ENCODE measurements at places on chromosomes 11 and 22. TPM values are rescaled to one million over a fixed set of nuclear protein-coding genes. Genes with fewer than 3 reads are reported as not detected.

The LMO2 gene
- total RNA-seq: 48.1 TPM

- no peak for DNase-seq
These were observed 3929.2 kb upstream of the OR11H1 start for GRCh38 chr22:11598492-11599440.

DNA sequence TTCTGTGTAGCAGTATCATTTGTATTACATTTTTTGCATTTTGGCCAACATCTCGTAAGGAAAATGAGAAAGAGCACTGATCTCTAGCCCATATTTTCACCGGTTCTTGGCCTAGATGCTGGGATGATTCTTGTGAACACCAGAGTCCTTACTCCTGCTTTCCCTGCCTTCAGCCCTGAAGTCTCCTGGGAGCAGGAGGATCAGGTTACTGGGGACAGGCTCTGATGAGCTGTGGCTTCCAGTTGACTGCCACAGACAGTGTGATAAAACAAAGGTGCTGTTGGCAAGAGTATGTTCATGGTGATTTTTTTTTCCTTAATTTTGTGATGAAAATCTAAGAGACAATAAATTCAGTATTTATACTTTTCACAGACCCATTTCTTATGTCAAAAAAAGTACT lies 34.2 kb upstream of the ADSL start:
- no peak for DNase-seq

GRCh38 chr11:2882396-2883110 lies 3.0 kb downstream of the CDKN1C start:
- no peak for DNase-seq

DNA sequence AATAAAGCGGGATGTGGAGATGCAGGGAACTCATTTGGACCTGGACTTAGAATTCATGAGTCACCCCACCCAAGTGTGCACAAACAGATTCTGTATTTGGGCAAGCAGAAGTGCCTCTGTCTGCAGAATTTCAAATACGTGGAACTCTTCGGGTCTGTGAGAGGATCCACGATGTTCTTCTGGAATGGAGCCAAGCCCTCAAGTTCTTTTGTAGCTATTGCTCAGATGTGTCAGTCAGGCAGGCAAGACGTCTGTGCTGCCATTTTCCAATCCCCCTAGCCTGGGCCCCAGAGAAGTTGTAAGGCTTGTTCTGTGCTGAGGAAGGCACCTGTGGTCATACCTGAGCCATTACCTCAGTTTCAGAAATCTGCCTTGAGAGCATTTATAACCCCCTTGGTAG lies 132.8 kb upstream of the RASSF10 start:
- DNase-seq: no peak

- no peak for DNase-seq
These were observed 467 bp downstream of the EPS8L2 start for GRCh38 chr11:706439-706956.

- DNase-seq: no peak
These were observed 244.7 kb upstream of the PDGFD start for GRCh38 chr11:104408630-104409029.

The FUT4 gene
- 4.2 TPM for total RNA-seq

All from dorsolateral prefrontal cortex (tissue), 122 donors.